NCI-H526 (cell line): ENCODE measurements at places on chromosomes 13 and 19.

GRCh38 chr13:48167866-48168265, 65.1 kb upstream of the ITM2B start:
- DNase-seq, result no peak

GRCh38 chr19:412356-413355, 3.7 kb upstream of the C2CD4C start:
- peak; percentile 44 for DNase-seq

DNA sequence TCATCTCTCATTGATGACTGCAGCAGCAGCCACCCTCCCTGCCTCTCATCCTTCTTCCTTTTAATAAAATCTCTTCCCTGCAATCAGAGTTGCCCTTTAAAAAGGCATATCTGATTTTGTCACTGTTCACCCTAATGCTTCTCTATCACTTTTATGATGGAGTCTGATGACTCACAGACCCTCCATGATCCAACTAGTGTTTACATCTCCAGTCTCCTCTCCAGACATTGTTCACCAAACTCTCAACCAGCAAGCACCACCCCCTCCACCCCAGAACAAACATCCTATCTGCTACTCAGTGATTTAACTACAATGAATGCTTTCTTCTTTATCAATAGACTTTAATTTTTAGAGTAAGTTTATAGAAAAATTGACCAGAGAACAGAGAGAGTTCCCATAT, 59.5 kb downstream of the TNFSF11 start:
- no peak for DNase-seq

- no peak for DNase-seq
These were observed 23.5 kb upstream of the DLEU7 start for GRCh38 chr13:50866817-50867636.

- DNase-seq, result no peak
These were observed 6.0 kb upstream of the CCNP start for GRCh38 chr19:40232479-40232878.

DNA sequence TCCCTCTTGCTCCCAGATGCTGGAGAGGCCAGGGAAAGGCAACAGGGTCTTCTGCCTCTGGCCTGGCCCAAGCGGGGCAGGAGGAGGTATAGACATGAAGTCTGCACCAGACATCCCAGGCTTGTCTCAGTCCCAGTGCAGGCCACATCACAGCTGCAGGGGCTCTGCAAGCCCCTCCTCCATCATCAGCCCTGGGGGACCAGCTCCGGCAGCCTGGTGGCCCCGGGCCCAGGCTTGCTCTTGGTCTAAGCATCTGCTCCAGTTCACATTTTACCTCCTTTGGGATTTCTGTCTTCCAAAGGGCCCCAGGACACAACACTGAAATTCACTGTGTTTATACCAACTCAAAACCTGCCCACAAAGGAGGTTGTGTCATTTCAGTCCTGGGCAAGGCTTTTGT, 359.4 kb downstream of the ZNF536 start:
- no peak for DNase-seq
